ENCODE measurements at places on chromosomes 11 and 22.

DNA sequence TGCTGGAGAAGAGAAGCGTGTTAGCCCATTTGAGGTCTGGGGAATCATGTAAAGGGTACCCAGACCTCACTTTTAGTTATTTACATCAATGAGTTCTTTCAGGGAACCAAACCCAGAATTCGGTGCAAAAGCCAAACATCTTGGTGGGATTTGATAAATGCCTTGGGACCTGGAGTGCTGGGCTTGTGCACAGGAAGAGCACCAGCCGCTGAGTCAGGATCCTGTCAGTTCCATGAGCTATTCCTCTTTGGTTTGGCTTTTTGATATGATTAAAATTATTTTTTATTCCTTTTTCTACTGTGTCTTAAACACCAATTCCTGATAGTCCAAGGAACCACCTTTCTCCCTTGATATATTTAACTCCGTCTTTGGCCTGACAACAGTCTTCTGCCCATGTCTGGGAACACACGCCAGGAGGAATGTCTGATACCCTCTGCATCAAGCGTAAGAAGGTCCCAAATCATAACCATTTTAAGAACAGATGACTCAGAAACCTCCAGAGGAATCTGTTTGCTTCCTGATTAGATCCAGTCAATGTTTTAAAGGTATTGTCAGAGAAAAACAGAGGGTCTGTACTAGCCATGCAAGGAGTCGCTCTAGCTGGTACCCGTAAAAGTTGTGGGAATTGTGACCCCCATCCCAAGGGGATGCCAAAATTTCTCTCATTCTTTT lies 65.2 kb downstream of the ALX4 start:
- DNase-seq = no peak

GRCh38 chr11:117877120-117877784 lies 794 bp upstream of the FXYD6 start:
- no peak for DNase-seq

GRCh38 chr11:7020183-7020917 lies at the start of the genes NLRP14 and ZNF214:
TSS of gene NLRP14 (plus strand) at chr11:7020479. CDS start at chr11:7038587, 18,108 bp downstream.
TSS of gene ZNF214 (minus strand) at chr11:7020346. CDS start at chr11:7002835, 17,511 bp downstream.
- DNase-seq = no peak

- no peak for DNase-seq
Measured at GRCh38 chr11:33377412-33378370, 120.5 kb downstream of the HIPK3 start.

- no peak for DNase-seq
Measured at GRCh38 chr11:76654298-76654851, 16.2 kb downstream of the LRRC32 start.

- DNase-seq = no peak
Measured at GRCh38 chr11:100469835-100470234, 217.3 kb upstream of the ARHGAP42 start.

GRCh38 chr22:45548247-45548840 lies 45.7 kb downstream of the FBLN1 start:
- DNase-seq = no peak

GRCh38 chr11:77199137-77199745 lies 71.2 kb downstream of the MYO7A start:
- DNase-seq = no peak

DNA sequence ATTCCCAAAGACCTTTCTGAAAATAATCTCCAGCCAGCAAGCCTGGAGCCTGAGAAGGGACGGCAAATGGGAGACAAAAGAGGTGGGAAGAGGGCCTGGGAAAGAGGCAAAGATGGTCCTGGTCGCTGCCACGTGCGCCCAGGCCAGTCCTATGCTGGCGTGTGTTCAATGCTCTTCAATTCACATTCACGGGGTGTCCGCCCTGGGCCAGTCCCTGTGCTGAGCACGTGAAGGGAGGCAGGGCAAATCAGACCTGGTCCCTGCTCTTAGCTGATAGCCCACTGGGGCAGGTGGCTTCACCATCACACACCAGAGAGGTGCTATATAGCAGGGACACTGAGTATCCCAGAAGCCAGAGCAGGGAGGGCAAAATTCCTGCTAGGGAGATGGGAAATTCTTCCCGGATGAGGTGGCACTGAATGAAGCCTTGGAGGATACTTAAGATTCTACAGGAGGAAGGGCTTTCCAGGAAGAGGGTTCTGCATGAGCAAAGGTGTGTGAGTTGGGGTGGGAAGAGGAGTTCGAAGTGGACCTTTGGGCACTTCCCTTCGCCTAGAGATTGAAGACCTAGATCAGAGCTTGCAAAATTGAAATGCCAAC lies 148.2 kb downstream of the CHST1 start:
- no peak for DNase-seq

DNA sequence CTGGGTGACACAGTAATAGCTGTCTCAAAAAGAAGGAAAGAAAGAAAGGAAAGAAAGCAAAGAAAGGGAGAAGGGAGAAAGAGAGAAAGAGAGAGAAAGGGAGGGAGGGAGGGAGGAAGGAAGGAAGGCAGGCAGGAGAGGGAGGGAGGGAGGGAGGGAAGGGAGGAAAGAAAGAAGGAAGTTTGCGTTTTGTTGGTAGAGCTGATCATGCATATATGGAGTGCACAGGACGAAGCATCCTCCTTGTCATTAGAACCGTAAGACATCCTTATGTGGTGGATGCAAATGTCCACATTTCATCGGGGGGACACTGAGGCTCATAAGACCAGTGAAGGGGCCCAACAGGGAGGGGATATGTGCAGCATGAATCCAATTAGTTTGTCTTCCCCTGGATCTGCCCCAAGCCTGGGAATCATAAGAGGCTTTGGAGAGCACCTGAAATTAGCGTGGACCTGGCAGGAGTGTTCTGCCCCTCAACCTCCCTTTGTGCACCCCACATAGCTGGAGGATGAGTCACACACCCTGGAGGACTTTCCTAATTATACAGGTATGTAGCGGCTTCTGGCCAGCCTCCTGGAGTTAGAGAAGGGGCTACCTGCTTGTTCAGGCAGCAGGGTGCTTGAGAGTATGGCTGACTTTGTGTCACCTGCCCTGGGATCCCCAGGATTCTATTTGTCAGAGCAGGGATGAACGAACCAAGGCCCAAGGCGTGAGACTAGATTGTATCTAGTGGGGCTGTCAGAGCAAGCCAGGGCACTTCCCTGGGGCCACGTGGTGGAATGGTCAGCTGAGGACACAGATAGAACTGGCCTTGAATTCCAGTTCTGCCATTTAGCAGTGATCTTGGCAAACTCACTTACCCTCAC lies 119.7 kb upstream of the CD82 start:
- DNase-seq = no peak

All from GM12891 (cell line).